Stimulated activated CD8-positive, alpha-beta memory T cell treated with anti-CD3 and anti-CD28 coated beads, Interleukin-4, amount 100 ng/mL, for 1 hour (primary cell): ENCODE measurements at places on chromosomes 2 and 18.

- no peak for DNase-seq
Observed at GRCh38 chr18:69580107-69580506, 179.4 kb downstream of the DOK6 start.

GRCh38 chr2:204722691-204723090 lies 177.4 kb downstream of the PARD3B start:
- DNase-seq = no peak

DNA sequence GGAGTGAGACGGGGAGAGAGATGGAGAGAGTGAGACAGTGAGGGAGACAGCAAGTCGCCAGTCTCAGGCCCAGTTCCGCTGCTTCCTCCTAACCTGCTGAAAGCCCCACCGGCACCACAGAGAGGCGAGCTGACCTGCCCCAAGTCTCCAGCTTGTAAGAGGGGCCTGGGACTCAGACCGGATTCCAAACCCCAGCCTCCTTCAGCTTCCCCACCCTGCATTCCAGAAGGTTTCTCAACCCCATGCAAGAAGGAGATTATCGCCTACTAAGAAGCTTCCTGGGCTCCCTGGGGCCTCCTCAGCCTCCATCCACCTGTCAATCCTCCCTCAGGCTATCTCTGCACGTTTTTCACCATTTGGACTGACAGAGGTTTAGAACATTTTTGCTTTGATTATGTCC lies 173.1 kb upstream of the RAB6C start:
- DNase-seq = no peak

- no peak for DNase-seq
Observed at GRCh38 chr2:200618590-200619021, 32.8 kb downstream of the AOX1 start.

GRCh38 chr2:10568736-10569432 lies 120.8 kb upstream of the ODC1 start:
- DNase-seq = no peak

- DNase-seq = no peak
Observed at GRCh38 chr18:51168960-51169662, 28.4 kb downstream of the MEX3C start.

DNA sequence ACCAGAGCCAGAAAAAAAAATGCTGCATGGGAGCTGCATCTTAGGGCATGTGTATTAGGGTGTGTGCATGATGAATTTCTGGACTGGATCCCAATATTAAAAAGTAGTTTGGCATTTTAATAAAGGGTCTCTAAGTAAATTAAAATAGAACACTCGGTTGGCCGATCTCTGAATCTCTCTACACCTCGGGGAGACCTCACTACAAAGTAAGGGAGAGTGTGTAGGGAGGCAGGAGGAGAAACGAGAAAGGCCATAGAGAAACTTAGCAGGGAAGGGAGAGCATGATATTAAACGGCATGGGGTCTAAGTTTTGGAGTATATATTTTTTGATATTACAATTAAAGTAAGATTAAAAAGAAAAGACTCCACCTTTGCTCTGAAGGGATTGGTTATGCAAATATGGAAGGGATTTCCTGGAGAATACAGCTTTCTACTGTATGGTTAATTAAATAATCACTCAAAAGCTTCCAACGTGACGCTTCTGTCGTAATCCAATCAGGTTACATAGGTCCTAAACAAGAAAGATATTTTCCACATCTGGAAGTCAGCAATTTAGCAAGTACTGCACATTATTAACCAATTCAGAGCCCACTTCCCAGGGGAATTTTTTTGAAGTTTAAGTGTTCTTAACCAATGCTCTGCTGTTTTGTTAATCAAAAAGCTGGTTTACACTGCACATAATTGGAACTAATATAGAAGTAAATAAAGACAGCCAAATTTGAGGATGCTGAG lies 1.0 kb upstream of the ZEB2 start:
- no peak for DNase-seq

GRCh38 chr18:75658330-75658729 lies 230.8 kb upstream of the SMIM21 start:
- no peak for DNase-seq

GRCh38 chr2:20725782-20726181 lies 58.8 kb downstream of the GDF7 start:
- no peak for DNase-seq

- DNase-seq = no peak
Observed at GRCh38 chr2:45712570-45712969, 61.1 kb downstream of the PRKCE start.

GRCh38 chr2:223003191-223003590 lies 48.8 kb upstream of the KCNE4 start:
- DNase-seq = no peak
